ENCODE measurements at places on chromosomes 6 and 20.

DNA sequence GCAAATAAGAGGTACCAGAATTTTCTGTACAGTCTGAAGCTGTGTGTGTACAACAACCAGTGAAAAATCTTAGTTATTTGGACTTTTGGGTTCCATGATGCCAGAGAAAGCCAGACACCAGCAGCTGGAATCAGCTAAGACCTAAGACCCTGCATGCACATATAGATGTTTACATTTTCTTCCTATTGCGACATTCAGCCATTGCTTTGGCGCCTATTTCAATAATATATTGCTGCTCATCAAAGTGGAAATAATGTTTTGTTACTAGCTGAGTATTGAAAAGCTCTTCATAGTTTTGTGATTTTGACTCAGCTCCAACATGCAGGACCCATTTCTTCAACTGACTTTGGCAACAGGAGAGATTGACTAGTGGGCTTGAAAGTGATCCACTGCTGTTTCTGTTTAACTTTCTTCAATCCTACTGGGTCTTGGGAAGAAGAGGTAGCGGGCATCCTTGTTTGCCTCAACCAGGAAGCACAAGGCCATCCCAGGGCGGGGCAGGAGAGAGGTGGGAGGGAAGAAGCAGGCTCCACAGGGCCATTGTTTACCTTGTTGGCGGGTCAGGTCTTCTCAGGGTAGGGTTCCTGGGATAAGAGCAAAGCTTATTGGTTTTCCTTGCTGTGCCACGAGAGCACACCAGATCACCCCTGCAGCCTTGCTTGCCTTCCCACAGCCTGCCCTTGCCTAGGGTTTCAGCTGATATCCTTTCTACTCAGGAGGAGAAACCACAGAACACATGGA, 101.3 kb upstream of the ESR1 start:
- DNase-seq: no peak

- no peak for DNase-seq
Measured at GRCh38 chr20:37413379-37413778, 67.4 kb downstream of the SRC start.

DNA sequence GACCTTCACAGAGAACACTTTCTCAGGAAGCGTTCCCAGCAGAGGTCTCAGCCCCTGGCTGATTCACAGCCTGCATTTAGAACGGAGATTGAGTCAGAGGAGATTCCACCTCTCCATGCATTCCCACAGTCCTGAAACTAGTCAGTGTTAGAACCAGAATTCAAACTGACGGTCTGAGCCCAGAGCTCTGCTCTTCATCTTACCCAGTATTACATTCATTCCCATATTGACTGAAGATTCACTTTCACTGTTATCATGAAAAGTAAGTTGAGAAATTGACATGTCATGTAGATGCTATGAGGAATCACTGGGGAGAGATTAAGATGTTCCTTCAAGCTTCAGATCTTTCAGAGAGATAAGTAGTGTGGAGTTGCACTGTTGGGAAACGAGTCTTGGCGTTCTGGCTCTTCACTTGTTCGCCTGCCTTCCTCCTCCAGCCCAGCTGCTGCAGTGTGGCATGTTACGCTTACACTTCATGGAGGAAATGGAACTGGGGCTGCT, 28.3 kb downstream of the MAS1 start:
- DNase-seq: no peak

GRCh38 chr6:2719093-2719455, 31.6 kb downstream of the MYLK4 start:
- DNase-seq: no peak

DNA sequence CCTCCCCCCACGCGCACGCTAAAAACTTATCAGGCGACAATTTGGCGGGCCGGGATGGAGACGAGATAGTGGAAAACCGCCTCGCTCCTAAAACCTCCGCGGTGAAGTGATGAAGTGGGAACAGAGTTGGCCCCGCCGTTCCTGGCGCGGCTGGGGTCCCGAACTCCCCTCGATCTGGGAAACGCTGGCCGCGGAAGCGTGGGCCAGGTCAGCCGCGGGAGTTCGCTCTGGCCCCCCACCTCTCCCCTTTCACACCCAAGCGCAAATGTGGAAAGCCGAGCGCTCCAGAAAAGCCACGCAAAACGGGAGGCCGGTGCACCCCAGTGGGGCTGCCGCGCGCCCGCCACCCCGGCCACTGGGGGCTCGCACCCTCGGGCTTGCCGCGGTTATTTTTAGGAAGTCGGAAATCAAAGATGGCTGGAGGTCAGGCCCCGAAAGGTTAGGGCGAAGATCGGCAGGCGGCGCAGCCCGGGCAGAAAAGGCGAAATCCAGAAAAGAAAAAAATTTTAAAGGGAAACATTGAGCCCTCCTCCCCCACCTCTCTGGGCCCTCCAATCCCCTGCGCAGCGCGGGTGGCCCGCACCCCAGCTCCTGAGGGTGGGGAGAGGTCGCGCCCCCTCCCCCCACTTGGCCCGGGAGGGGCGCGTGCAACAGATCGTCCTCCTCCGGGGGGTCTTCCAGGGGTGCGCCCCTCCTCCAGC, 1.0 kb downstream of the SALL4 start:
- no peak for DNase-seq

GRCh38 chr6:39698789-39699188, 26.4 kb downstream of the KIF6 start:
- no peak for DNase-seq

DNA sequence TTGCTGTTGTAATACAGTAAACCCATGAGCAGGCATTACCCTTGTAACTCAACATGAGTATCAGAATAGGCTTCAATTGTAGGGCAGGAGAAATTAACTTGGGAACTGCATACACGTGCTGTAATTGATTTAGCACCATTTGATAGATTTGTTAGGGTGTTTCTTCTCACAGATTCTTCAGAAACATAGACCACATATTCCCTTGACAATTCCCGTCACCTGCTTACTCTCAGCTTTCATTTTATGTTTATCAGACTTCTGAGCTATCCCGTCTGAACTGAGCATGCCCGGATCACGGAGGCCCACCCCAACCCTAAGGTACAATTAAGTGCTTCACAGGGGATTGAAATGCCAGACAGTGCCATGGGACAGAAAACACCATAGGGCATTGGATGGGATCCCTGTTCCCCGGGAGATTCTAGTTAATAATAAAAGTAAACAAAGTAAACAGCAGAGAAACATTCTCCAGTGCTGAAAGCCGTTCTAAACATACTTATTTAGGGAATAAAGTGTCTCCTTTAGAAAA, 179.7 kb downstream of the PHACTR1 start:
- no peak for DNase-seq

DNA sequence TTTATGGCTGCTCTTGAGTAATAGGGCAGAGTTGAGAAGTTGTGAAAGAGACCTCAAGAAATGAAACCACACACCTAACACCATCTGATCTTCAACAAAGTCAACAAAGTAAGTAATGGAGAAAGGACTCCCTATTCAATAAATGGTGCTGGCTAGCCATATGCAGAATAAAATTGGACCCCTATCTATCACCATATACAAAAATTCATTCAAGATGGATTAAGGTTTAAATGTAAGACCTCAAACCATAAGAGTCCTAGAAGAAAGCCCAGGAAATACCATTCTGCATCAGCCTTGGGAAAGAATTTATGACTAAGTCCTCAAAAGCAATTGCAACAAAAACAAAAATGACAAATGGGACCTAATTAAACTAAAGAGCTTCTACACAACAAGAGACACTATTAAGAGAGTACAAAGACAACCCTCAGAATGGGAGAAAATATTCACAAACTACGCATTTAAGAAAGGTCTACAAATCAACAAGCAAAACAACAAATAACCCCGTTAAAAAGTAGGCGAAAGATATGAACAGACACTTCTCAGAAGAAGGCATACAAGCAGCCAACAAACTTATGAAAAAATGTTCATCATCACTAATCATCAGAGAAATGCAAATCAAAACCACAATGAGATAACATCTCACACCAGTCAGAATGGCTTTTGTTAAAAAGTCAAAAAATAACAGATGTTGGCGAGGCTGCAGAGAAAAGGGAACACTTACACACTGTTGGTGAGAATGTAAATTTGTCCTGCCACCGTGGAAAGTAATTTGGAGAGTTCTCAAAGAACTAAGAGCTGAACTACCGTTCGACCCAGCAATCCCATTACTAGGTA, 4.0 kb downstream of the MAP3K5 start:
- DNase-seq: peak; percentile 79

DNA sequence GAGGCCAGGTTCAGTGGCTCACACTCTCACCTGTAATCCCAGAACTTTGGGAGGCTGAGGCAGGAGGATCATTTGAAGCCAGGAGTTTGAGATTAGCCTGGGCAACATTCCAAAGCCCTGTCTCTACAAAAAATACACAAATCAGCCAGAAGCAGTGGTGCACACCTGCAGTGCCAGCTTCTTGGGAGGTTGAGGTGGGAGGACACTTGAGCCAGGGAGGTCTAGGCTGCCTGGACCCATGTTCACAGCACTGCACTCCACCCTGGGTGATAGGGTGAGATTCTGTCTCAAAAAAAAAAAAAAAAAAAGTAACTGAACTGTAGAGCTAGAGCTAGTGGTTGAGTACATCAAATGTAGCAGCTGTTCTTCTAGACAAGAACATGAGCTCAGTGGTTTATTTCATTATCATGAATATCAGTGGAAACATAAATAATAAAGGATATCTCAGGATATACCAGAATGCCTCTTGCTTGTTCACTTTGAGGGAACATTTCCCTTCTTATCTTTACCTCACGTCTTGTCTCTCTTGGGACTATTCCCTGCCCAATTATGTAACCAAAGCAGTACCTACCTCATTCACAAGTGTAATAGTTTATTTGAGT, 17.6 kb downstream of the NANP start:
- no peak for DNase-seq

DNA sequence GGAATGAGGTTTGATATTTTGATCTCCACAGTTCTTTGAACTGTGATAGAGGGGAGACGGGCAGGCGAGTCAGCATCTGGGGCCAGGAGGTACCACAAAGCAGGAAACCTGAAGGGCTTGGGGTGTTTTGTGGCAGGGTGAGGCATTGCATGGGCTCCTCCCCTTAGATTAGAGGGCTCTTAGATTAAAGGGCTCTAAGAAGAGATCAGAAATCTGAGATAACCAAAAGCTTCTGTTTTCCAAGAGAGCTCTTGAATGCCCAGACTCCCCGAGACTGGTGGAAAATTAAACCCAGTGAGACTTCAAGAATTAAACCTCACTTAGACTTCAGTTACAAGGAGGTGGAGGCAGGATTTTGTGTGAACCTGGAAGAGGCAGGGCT, 2.4 kb upstream of the GPX5 start:
- peak; percentile 59 for DNase-seq

- no peak for DNase-seq
Measured at GRCh38 chr20:24493661-24494459, 24.4 kb downstream of the SYNDIG1 start.

- DNase-seq: no peak
Measured at GRCh38 chr20:42721923-42722322, 467.8 kb downstream of the PTPRT start.

GRCh38 chr20:10965936-10966470, 292.2 kb upstream of the JAG1 start:
- no peak for DNase-seq

DNA sequence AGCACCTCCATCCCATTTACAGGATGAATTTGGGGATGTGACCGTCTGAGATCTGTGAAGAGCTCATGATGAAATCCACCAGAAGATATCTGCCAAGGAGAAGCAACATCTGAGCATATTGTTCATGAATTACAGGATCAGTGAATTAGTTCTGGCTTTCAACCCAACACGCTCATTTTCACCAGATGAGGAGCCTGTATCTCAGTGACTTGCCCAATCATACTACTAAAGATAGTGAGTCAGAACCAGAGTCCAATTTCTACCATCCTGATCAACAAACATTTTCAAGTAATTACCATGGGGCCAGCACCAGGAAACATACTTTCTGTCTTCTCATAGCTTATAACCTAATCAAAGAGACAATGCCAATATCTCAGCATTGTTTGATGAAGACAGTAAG, 116.6 kb downstream of the ZDHHC14 start:
- no peak for DNase-seq

DNA sequence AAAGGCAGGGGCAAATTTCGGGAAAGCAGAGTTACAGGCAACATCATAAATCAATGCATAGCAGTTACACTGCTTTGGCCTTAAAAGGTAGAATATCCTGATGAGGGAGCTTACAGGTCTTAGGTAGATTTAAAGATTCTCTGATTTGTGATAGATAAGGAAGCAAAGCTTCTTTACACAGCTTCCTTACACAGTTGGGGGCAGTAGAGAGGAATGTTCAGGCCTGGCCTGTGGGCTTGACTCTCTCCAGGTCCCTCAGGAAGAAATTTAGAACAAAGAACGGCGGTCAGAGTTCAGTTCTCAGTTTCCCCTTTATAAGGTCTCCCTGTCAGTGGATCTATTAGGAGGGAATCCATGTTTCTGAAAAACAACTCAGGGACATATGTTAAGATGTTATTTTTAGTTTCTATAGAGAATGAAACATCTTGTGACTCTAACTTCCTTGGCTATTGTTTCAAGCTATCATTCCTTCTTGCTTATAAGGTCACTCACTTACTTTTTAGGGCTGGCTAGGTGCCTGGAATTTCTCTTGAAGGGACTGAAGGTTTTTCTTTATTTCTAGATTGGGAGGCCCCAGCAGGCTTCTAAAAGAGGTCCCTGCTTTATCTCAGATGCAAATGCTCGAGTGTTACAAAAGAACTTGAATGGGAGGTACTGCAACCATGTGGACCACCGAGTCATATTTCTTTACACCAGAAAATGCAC, 11.8 kb downstream of the HLA-B start:
- no peak for DNase-seq

DNA sequence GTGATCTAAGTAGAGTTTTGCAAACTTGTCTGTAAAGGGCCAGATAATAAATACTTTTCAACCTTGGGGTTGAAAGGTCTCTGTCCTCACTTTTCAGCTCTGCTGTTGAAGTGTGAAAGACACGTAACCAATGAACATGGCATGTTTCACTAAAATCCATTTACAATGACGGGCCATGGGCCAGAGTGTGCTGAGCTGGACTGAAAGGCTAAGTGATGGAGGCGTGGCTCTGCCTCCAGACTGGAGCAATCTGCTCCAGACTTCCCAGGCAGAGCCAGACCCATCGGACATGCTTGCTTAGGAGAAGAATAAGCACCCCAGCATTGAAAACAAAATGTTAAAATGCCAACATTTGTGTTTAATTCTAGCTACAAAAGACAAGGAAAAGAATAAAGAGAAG, 41.4 kb downstream of the SCAND1 start:
- DNase-seq: no peak

GRCh38 chr20:31566658-31567379, 38.3 kb upstream of the ID1 start:
- DNase-seq: no peak

DNA sequence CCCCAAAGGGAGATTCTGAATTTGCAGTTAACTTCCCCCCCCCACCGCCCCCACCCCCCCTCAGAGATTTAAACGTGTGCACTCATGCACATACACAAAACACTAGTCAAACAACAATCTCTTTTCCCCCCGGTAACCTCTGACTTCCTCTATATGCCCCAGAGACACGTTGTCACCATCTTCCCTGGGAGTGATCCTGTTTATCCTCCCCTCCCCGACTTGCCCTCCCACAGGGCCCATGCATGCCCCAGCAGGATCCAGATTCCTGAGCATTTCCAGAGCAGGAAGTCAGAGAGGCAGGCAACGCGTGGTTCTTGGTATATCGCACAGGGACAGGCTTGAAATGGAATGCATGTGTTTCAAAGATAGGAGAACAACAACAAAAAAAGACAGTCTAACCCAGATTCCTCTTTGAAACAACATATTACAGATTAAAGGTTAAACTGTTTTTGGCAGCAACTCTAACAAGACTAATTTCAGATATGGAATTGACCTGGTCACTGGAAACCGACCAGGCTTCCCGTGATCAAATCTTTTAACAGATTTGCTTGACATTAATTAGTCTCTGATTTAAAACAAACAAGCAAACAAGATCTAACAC, 1.3 kb downstream of the BLCAP start:
- no peak for DNase-seq

Measured in CD4-positive, alpha-beta T cell treated with Interleukin-17A for 1 hour (primary cell).